ENCODE measurements at places on chromosomes 5 and 9. TPM values are rescaled to one million over a fixed set of nuclear protein-coding genes. Genes with fewer than 3 reads are reported as not detected.

GRCh38 chr5:142439207-142439860 lies 114.5 kb upstream of the SPRY4 start:
- no peak for DNase-seq

- no peak for DNase-seq
Measured at GRCh38 chr5:8606231-8606630, 737.3 kb downstream of the MTRR start.

The PCDHB8 gene
- total RNA-seq, result 0.04 TPM

GRCh38 chr5:36041537-36041845 lies 25.2 kb downstream of the UGT3A2 start:
- no peak for DNase-seq

- peak; percentile 2 for DNase-seq
Measured at GRCh38 chr5:119470851-119471451, 18.7 kb downstream of the HSD17B4 start.

GRCh38 chr5:81241961-81242648 lies 9.0 kb downstream of the CKMT2 start:
- no peak for DNase-seq

- no peak for DNase-seq
Measured at GRCh38 chr9:92963831-92964606, 16.7 kb downstream of the FGD3 start.

GRCh38 chr5:71937921-71938698 lies 169.2 kb upstream of the MAP1B start:
- no peak for DNase-seq

- no peak for DNase-seq
Measured at GRCh38 chr9:9002826-9003583, 1203.4 kb upstream of the DMAC1 start.

The C9orf50 gene
- total RNA-seq, result not detected

DNA sequence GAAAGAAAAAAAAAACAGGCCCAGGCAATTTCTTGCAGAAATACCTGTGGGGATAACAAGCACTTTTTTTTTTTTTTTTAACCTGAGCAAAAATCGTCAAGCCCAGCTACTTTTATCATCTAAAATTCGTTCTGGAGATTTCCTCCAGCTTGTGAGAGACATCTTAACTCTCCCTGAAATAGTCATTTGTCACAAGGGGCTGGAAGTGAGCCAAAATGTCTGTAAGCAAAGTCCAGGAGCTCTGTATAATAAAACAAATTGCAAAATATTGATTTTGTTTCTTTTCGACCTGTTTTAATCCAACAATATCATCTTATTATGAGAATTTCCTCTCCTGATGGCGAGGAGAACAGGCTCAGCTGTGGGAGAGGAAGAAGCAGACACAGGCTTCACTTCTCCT lies 168.4 kb downstream of the TTLL11 start:
- no peak for DNase-seq

DNA sequence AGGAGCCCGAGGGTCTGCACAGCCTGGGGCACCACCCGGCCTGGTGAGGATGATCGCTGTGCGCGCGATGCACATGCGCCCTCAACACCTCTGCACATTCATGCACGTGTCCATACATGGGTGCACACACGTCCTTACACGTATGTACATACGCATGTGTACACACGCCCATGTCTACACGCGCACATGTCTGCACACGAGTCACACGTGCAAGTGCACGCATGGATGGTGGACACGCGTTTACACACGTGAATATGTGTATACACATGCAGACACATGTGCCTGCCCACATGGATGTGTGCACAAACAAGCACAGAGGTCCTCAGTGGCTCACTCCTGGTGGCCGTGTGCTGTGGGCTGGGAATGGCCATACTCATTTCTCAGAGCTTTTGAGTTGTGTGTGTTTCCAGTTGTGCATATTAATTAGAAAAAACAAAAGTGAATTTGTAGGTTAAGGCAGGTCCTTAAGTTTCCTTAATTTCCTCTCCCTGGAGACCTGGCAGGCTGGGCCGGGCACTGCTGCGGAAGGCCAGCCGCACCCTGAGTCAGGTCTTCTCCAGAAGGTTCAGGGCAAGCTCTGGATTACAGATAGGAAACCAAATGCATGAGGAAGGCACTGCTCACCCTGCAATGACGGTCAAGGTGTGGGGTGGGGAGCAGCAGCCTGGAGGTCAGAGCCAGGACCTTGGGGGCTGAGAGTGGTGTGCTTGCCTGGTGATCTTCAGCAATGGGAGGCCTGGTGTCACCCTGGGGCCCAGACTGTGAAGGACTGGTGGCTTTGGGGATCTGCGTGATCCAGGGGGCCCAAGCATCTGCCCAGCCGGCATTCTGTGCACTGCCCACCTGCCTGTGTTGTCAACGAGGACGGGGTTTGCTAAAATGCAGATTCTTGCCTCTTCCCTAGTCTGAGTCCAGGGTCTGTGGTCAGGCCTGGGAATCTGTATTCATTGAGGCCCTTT lies 1.3 kb upstream of the RNU6ATAC start:
- no peak for DNase-seq

The MATR3 gene
- total RNA-seq, result 361 TPM

The SPATA31E1 gene
- total RNA-seq, result not detected

The PCDHB5 gene
- total RNA-seq, result 0.53 TPM

The FOXD4L5 gene
- total RNA-seq, result 0.11 TPM

DNA sequence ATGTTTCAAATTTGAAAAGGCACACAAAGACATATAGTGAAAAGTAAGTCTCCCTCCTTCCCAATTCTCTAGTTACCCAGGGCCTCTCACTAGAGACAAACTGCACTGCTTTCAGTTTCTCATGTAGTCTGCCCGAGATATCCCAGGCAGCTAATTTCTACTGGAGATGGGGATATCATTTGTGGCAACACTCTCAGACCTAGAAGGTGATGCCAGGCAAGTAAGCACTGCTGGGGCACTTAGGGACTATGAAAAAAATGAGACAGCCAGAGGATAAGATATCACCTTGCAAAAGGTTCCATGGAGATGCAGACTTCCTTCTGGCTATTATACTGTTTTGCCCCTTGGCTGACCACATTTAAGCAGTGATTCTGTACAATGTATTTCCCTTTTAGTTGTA lies 12.6 kb downstream of the SIL1 start:
- DNase-seq, result no peak

DNA sequence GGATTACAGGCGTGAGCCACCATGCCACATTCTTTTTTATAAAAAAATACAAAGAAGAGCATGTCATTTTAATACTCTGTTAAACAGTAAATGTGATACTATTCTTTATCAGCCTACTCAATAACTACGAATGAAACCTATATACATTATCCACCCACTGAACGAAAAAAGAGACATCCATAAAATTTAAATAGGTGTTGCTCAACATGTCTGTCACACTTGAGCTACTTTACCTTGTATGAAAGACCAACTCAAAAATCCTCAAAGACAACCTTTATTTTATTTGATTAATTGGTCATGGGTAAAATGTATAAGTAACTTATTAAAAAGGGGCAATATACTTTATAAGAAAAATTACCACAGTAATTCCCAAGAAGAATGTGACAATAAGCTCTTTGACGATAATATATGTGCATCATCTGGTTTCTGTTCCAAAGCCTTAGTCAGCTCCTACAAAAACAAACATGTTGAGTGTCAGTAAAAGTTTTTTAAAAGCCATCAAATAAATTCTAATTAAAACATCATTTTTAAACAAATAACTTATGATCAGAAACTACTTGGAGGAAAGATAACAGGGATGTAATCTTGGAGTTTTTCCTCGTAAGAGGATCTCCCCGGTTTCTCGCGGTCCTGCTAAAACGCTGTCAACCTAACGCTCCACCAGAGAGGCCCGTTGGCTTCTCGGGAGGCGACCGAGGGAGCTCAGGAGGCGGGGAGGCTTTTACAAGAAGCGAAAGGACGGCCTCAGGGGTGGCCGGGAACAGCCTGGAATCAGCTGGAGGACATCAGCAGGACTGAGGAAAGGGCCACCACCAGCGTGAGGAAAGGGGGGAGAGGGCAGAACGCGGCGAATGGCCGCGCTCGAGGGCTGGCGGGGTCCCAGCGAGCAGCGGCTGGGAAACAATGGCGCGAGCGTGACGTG lies 13.5 kb upstream of the ANKRD18B start:
- no peak for DNase-seq

DNA sequence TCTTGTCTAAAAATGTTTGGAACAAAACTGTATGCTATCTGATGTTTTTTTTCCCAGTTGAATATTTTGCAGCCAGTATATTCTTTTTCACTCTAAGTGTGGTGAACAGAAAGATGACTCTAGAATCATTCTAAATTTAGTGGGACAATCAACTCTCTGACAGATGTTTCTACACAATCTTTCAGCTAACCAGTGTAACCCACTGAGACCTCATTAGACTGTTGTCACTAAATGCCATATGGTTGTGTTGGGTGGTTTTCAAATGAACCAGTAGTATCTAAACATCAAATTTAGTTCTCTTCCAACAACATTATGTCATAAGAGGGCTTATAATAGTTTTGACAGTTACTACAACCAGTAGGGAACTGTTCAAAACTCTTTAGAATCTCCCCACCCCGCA lies 129.6 kb upstream of the PRLR start:
- no peak for DNase-seq

The PNPLA7 gene
- 0.20 TPM for total RNA-seq

GRCh38 chr9:7368410-7369292 lies 430.9 kb downstream of the DMAC1 start:
- no peak for DNase-seq

GRCh38 chr5:123094237-123094918 lies 5.3 kb downstream of the PRDM6 start:
- no peak for DNase-seq

- DNase-seq, result no peak
Measured at GRCh38 chr5:147018812-147019211, 140.3 kb upstream of the PPP2R2B start.

DNA sequence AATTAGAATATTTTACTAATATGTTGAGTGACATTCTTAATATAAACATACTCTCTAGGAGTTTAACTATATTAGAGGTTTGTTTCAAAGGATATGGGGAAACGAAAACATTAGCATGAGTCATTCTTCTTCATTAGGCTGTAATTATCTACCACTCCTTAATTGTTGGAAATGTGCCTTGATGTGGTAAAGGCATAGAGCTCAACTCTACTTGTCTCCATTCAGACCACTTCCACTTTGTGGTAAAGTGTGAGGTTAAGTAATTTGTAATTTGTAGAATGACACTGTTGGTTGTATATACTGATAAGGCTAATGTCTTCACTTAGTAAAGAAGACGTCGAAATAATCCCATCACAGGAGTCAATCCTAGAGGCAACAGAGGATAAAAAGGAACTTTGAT lies 58.1 kb downstream of the HAPLN1 start:
- no peak for DNase-seq

GRCh38 chr9:87594194-87594593 lies 96.5 kb downstream of the DAPK1 start:
- no peak for DNase-seq

The CAMK2A gene
- total RNA-seq, result not detected

- DNase-seq, result no peak
Measured at GRCh38 chr9:129656795-129657390, 8.6 kb upstream of the PRRX2 start.

The ANXA2R gene
- 1.4 TPM for total RNA-seq

GRCh38 chr9:103364753-103365152 lies 369.6 kb downstream of the CYLC2 start:
- DNase-seq, result no peak

- no peak for DNase-seq
Measured at GRCh38 chr5:6941631-6942030, 228.4 kb downstream of the TENT4A start.

All from pulmonary artery endothelial cell (primary cell).